Breast epithelium (tissue), 4 donors: ENCODE measurements at places on chromosomes 4 and X. TPM values are rescaled to one million over a fixed set of nuclear protein-coding genes. Genes with fewer than 3 reads are reported as not detected.

AKAP14 gene
- total RNA-seq: not detected

GRCh38 chr4:11494232-11494631, 65.5 kb upstream of the HS3ST1 start:
- DNase-seq: no peak
- H3K36me3 ChIP-seq: no peaks in the 10 kb centered on the region
- no peaks in the 10 kb centered on the region for H3K4me1 ChIP-seq
- no peaks in the 10 kb centered on the region for H3K27me3 ChIP-seq

GRCh38 chr4:45897946-45898585, 225.8 kb downstream of the GABRG1 start:
- DNase-seq: no peak
- no peak overlapping the region for H3K4me3 ChIP-seq
- H3K4me1 ChIP-seq: no peaks in the 10 kb centered on the region
- H3K36me3 ChIP-seq: no peaks in the 10 kb centered on the region
- no peak overlapping the region for H3K27ac ChIP-seq

GRCh38 chr4:75547647-75548387, 8.0 kb upstream of the ODAPH start:
- no peak overlapping the region for H3K27ac ChIP-seq
- H3K4me3 ChIP-seq: no peak overlapping the region
- no peak for DNase-seq
- no peaks in the 10 kb centered on the region for H3K36me3 ChIP-seq

DNA sequence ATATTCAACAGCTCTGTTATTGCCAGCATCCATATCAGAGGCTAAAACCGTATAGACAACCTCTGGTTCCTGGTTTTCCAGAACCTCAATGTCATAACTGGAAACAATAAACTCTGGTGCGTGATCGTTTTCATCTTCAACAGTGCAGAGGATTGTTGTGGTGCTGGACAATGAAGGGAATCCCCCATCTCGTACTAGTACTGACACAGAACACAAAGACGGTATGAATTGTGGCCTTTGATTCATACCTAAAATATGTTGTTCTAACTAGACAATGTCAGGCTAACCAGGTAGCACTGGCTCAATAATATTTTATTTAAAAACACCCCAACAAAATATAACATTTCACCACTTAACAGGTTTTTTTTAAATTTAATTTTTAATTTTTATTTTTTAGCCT, 186.9 kb downstream of the DCHS2 start:
- no peak for DNase-seq
- no peak overlapping the region for H3K27ac ChIP-seq
- no peak overlapping the region for H3K4me3 ChIP-seq

DNA sequence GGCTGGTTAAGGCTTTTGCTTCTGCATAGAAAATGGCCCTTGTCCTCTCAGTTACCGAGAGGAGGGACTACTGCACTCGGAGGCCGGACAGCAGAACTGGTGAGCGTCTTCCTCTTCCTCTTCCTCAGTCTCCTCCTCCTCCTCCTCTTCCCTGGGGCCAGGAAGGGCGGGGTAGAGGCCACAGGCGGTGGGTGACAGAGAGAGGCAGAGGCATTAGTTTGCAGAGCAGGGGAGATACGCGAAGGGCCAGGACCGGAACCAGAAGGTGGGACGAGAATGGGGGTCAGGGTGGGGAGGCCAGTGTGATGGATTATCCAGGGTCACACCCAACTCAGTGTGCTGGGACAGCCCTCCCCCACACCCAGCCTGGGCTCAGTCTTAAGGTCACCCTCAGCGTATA, 14.5 kb downstream of the IQSEC2 start:
- peak overlapping the region; percentile 32 for H3K27ac ChIP-seq
- no peak for DNase-seq
- no peaks in the 10 kb centered on the region for H3K36me3 ChIP-seq

DNA sequence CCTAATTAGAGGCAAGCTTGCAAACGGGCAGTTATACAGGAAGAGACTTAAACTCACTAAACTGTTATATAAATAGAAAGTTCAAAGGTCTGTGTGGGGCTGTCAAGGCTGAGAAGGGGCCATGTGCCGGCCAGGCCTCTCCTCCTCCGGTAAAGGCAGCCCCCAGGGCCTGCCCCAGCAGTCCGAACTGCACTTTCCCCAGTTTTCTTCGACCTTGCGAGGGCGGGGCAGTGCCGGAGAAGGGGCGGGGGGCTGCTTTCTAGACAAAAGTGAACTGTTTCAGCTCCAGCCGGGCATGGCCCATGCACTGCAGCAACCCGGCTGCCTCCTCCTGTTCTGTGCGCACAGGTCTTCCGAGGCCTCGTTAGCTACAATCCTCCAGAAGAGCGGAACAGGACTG, 4.1 kb downstream of the AFF2 start:
- no peaks in the 10 kb centered on the region for H3K36me3 ChIP-seq
- H3K4me1 ChIP-seq: no peaks in the 10 kb centered on the region
- no peak overlapping the region for H3K4me3 ChIP-seq
- H3K27ac ChIP-seq: no peak overlapping the region
- no peaks in the 10 kb centered on the region for H3K27me3 ChIP-seq

DNA sequence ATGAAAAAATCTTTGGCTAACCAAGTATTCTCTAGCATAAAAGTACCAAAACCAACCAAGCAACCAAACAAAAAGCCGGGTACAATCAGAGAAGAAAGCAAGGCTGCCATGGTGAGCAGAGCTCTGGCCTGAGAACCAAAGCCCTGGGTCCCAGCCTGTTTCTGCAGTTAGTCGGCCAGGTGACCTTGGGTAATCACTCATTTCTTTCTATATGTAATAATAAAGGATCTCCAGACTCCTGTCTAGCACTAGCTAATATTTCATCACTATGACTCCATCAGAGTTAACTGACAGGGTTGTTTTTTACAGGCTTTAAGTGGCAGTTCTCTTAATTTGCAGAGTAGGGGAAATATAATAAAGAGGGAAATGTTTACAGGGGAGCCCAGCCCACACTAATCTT, 34.0 kb upstream of the RASGEF1B start:
- H3K4me3 ChIP-seq: no peak overlapping the region
- H3K27me3 ChIP-seq: no peaks in the 10 kb centered on the region
- DNase-seq: no peak
- peak overlapping the region; percentile 34 for H3K27ac ChIP-seq
- no peaks in the 10 kb centered on the region for H3K4me1 ChIP-seq

DNA sequence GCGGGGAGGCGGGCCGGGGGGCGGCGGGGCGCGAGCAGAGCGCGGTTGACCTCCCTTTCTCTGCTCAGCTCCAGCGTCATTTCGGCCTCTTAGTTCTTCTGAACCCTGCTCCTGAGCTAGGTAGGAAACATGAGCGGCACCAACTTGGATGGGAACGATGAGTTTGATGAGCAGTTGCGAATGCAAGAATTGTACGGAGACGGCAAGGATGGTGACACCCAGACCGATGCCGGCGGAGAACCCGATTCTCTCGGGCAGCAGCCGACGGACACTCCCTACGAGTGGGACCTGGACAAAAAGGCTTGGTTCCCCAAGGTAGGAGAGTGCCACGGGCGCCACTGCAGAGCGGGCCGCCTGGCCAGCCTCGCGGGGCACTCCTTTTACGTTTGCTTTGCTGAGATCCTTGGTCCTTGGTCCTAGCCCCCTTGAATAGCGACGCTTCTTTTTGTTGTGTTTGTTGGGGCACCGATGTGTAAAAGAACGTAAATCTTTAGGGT, at the start of gene HTATSF1:
Gene HTATSF1, plus strand, starts transcription at position 37 of the 497 bp plus-strand sequence. Its CDS starts 93 bp downstream, at position 130.
- peaks cover 17% of the 10 kb centered on the region for H3K27me3 ChIP-seq
- H3K36me3 ChIP-seq: no peaks in the 10 kb centered on the region
- peak within 1 kb of the TSS; percentile 95 for H3K27ac ChIP-seq
- H3K4me1 ChIP-seq: no peaks in the 10 kb centered on the region

GRCh38 chr4:80074651-80075050, 1.6 kb upstream of the ANTXR2 start:
- no peak overlapping the region for H3K27ac ChIP-seq
- H3K27me3 ChIP-seq: no peaks in the 10 kb centered on the region
- no peak for DNase-seq
- H3K4me1 ChIP-seq: no peaks in the 10 kb centered on the region

- no peak overlapping the region for H3K27ac ChIP-seq
- H3K36me3 ChIP-seq: no peaks in the 10 kb centered on the region
- H3K4me1 ChIP-seq: no peaks in the 10 kb centered on the region
- no peak for DNase-seq
- H3K27me3 ChIP-seq: no peaks in the 10 kb centered on the region
- H3K4me3 ChIP-seq: no peak overlapping the region
Measured at GRCh38 chr4:47612116-47613023, 127.3 kb downstream of the ATP10D start.

GRCh38 chr4:139438141-139438540, 15.8 kb upstream of the RAB33B start:
- no peak overlapping the region for H3K4me3 ChIP-seq
- no peaks in the 10 kb centered on the region for H3K27me3 ChIP-seq
- no peaks in the 10 kb centered on the region for H3K36me3 ChIP-seq
- no peaks in the 10 kb centered on the region for H3K4me1 ChIP-seq
